AG04449 (cell line): ENCODE measurements at places on chromosomes 16 and 17.
A peak's percentile ranks its signal among the peaks of the same experiment; 100 is the strongest.

DNA sequence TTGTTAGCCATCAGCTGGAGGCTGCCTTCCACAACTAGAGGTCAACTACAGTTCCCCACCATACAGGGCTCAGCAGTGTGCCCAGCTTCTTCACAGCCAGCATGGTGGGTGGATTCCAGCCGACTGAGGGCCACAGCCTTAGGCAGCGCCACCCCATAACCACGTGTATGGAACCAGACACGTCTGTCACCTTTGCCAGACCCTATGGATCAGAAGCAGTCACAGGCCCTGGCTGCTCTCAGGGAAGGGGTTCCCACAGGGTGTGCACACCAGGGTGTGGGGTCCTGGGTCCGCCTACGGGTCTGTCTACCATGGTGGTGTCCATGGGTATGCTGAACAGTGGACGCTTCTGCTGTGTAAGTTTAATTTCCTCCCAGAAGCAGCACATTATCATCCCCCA lies 265.0 kb upstream of the FOXF1 start:
- no peak for DNase-seq

DNA sequence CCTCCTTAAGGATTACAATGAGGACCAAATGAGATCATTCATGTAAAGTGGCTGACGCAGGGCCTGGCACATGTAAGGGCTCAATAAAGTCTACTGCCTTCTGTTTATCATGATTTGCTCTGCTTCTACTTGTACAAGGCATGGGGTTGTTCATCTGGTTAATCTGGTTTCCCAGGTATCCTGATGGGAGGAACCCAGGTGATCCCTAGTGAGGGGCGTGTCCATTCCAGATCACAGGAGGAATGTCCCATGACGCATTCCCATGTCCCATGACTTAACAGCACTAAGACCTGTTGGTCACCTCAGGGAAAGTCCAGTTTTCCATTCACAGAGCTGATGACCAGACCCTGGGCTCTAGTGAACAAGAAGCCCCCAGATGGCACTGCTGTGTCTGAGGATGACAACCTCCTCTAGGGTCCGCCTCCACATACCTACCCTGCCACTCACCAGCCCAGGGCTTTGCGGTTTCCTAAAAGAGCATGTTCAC lies 11.5 kb upstream of the TPPP3 start:
- DNase-seq: no peak

DNA sequence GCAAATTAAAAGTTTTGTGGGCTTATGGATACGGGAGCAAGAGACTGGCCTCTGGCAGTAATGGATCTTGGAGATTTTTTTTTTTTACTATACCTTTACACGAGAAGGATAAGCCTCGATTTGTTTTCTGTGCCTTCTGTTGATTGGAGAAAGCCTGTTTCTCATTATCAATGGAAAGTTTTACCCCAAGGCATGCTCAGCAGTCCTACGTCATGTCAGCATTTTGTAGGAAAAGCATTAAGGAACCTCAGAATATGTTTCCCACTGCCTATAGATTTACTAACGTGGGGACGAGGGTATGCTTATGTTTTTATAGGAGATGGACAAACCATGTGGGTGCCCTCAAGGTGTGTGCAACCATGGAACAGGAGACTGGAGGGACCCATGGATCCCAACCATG lies 26.8 kb downstream of the CD300LG start:
- DNase-seq: no peak

- DNase-seq: no peak
These were observed 27.5 kb downstream of the CEP295NL start for GRCh38 chr17:78875363-78876093.

DNA sequence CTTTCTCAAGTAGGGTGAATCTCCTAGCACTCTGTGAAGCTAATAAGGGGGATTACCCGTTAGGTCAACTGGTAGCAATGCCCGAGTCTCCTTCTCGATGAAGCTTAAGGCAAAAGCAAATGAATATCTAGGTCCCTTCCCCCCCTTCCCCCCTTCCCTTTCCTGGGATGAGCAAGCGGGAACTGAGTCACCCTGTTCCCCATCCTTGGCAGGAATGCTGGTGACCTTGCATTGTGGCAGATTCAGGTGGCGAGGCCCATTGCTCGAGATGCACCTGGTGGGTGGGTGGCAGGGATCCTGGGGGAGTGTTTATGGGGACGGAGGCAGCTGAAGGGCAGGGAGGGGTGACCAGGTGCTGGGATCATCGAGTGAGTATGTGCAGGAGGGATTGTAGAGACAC lies 7.1 kb downstream of the NXPH3 start:
- DNase-seq: no peak

GRCh38 chr16:4501071-4501478 lies 24.9 kb downstream of the HMOX2 start:
- DNase-seq: no peak

DNA sequence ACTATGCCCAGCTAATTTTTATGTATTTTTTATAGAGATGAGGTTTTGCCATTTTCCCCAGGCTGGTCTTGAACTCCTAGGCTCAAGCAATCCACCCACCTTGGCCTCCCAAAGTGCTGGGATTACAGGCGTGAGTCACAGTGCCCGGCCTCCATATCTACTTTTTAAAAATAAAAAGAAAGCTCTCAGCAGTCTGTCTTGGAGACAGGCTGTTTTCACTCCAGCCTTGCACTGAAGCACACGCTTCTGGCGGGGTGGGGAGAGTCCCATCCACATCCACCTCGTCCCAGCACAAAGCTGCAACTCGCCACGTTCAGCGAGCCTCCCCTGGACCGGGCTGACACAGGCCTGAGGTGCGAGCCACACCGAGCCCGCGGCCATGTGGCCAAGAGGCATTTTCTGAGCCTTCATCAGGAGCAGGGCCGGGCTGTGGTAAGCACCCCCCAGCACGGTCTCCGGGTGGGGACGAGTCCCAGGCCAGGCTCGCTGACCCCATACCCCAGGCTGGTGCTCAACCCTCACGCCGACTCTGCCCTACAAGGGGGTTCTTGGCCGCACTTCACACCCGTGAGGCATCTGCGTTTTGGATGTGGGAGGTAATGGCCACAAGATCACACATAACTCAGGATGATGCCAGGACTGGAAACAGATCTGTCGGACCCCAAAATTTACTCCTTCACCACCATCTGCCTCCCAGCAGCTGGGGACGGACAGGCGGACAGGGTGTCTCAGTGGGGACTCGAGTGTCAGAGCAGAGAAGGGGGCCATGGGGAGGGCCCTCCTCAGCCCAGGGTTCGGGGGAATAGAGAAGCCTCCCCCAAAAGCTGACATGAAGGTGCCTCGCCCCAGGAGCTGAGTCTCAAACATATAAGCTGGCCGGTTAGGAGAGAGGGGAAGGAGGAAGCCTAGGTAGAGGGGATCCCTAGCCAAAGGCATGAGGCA lies 28.6 kb downstream of the TBC1D16 start:
- DNase-seq: no peak

GRCh38 chr17:50146927-50147665 lies 3.4 kb downstream of the PPP1R9B start:
- DNase-seq: no peak

- DNase-seq: no peak
These were observed 97.5 kb downstream of the YPEL2 start for GRCh38 chr17:59428916-59429485.

DNA sequence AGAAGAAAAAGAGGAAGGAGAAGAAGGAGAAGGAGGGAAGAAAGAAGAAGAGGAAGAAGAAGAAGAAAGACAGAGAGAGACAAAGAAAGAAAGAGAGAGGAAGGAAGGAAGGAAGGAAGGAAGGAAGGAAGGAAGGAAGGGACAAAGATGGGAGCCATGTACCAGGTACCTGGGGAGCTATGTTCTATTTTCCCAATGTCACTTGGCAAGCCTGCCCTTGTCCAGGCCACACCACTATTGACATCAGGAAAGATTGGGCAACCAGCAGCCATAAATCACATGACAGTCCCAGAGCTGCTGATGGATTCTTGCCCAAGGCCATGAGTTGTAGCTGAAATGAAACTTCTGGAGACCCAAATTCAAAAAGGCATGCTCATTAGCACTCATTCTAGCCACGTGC lies 2.7 kb upstream of the CES1 start:
- DNase-seq: no peak

DNA sequence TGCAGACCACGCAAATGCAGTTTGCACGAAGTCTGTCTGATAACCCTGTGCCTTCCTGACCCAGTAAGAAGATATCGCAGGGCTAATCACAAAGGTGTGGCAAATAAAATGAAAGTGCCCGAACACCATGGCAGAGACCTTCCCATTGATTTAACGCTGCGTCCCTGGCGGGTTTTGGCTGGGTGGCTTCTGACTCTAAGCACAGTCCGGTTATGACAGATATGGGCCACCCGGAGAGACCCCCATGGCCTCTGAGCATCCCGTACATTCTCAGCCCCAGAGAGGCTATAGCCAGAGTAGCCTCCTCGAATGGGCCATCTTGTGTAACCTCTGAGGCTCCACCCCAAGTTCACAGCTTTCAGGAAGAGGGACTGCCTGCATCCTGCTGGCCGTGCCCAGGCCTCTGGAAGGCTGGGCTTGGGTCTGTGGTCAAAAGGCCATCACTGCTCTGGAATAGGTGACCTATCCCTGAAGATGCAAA lies 5.5 kb downstream of the FOXC2 start:
- no peak for DNase-seq

GRCh38 chr16:22641131-22641628 lies 130.5 kb downstream of the NPIPB5 start:
- DNase-seq: no peak

DNA sequence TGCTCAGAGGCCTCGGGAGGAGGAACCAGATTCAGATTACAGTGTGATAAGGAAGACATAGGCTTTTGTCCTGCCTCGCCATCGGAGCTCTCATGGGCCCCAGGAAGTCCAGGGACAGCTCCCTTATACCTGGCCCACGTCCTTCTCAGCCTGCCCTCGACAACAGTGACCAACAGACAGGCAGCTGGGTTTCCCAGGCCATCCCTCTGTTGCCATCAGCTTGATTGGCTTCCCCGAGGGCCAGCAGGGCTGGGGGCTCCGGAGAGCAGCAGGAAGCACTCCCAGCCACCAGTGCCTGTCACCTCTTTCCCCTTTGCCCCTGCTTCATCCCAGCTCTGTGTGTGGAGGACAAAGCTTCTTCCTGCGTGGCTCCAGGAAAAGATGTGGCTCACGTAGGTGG lies 17.6 kb downstream of the CD300A start:
- DNase-seq: no peak

DNA sequence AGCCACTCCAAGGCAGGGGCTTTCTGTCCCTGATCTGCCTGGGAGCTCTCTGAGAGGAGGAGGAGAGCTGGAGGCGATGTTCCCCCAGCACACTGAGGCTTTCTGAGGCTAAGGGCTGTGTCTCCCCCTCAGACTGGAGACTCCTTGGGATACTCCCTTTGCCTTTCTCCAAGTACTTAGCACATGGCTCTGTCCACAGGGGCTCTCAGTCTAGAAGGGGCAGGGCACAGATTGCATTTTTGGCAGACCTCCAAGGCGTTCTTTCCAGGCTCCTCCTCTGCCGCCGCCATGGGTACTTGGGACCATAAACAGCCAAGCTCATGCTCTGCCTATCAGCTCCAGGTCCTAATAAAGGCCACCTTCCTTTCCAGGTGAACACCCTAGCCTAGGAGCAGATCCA lies 1.8 kb upstream of the GIP start:
- no peak for DNase-seq

DNA sequence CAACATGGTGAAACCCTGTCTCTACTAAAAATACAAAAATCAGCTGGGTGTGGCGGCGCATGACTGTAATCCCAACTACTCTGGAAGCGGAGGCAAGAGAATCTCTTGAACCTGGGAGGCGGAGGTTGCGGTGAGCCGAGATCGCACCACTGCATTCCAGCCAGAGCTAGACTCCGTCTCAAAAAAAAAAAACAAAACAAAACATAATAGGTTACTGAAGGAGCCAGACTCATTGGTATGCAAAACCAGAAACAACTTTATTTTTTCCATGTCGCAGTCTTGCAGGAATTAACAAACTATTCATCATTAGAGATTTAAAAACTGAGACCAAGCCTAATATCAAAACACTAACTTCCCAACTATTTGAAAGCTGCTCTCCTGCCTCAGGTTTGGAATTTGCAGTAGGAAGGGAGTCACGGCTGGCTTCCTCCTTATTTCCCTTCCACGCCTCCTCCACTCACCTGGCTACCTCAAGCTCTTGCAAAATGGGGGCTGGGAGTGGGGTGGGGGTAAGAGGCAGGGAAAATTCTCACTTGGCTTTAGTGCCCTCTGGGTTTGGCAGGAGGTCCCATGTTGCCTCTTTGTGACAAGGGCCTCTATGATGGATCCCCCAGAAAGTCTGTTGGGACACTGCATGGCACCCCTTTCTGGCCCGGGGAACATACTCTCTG lies 34.1 kb upstream of the MYH10 start:
- DNase-seq: no peak

DNA sequence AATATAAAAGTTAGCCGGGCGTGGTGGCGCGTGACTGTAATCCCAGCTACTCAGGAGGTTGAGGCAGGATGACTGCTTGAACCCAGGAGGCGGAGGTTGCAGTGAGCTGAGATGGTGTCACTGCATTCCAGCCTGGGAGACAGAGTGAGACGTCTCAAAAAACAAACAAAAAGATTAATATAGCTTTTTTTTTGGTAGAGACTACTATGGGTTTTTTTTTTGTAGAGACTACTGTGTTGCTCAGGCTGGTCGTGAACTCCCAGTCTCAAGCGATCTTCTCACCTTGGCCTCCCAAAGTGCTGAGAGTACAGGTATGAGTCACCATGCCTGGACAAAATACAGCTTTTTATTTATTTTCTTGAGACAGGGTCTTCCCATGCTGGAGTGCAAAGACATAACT lies 20.2 kb downstream of the ZNRF1 start:
- DNase-seq: no peak

GRCh38 chr16:74561626-74562025 lies 45.3 kb downstream of the GLG1 start:
- no peak for DNase-seq

DNA sequence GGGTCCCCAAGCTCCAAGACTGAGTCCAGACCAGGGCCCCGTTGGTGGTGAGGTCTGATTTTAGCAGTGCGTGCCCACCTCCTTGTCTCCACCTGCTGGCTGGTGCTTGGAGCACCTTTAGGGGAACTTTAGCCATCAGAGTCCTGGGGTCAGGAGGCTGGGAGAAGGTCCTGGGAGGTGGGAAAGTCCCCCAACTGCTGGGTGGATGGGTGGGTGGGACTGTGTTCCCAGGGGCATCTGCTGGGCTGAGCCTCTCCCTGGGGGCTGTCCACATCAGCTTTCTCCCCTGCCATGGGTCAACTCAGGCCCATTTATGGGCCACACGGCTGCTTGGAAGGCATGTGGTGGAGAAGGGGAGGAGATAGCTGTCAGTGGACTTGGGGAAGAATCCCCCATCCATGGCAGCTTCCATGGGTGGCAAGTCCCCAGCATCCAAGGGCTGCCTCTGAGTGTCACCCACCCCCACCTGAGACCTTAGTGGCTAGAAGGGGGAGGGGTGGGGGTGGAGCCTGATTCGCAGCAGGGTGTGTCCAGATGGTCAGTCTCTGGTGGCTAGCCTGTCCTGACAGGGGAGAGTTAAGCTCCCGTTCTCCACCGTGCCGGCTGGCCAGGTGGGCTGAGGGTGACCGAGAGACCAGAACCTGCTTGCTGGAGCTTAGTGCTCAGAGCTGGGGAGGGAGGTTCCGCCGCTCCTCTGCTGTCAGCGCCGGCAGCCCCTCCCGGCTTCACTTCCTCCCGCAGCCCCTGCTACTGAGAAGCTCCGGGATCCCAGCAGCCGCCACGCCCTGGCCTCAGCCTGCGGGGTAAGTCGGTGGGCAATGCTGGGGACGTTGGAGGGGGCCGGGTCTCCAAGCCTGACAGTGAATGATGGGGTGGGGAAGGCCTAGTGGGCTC lies at the start of gene TRPV2:
TRPV2 (plus strand) TSS at position 541 of the 894 bp plus-strand sequence. CDS start 2,098 bp downstream, outside the sequence.
- no peak for DNase-seq

- DNase-seq: peak; percentile 57
These were observed 49.9 kb downstream of the NLRC5 start for GRCh38 chr16:57039148-57039812.

- peak; percentile 57 for DNase-seq
These were observed 116.0 kb downstream of the SNX29 start for GRCh38 chr16:12092544-12092921.
